ENCODE measurements at places on chromosomes 1 and 21.

GRCh38 chr1:215022741-215023141 lies 59.8 kb upstream of the KCNK2 start:
- DNase-seq, result no peak

DNA sequence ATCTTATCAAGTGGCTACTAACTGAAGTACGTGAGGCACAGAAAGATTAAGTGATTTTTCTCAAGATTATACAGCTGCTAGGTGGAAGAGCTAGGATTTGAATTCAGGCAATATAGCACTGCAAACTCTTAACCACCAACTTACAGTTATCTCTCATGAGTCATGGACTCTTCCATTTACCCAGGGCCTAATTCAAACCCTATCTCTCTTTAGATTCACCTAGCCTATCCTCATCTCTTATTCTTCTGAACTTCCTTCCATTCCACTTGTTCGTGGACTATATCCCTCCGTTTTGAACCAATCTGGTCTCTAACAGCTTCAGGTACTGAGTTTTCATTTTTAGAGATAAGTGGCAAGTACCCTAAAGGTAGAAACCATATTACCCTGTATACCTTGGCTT lies 92.8 kb upstream of the DMRTA2 start:
- DNase-seq, result no peak

- no peak for DNase-seq
Observed at GRCh38 chr1:158028969-158029368, 35.5 kb downstream of the KIRREL1 start.

DNA sequence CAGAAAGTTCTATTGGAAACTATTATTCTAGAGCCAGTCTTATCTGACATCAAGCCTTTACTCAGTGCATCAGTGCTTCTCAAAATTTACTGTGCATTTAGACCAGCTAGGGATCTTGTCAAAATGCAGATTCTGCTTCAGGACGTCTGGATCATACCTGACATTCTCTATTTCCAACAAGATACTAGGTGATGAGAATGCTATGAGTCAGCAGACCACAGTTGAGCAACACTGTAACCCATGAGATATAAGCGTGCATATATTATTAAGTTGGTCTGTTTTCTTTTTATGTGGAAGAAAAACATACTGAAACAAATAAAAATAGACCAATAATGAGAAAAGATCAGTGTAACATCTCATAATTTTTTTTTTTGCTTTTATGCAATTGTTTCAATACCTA lies 40.4 kb upstream of the KCNH1 start:
- DNase-seq, result no peak

DNA sequence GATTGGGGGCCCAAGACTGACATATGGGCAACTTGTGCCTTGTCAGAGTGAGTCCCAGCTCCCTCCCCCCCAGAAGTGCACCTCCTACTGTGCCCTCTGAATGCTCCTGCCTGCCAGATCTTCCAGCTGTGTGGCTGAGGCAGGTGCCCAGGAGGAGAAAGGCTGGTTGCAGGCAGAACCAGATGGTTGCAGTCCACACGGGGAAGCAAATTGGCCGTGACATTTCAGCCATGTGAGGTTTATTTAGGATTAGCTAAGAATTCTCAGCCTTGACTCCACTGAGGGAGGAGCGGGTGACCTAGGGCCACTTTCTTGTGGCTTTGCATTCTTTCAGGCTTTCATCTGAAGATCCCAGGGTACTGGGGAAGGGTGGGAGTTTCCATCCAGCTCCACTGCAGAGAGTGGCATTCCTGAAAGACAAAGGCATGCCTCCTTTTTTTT lies 33.8 kb downstream of the PEX14 start:
- DNase-seq, result no peak

DNA sequence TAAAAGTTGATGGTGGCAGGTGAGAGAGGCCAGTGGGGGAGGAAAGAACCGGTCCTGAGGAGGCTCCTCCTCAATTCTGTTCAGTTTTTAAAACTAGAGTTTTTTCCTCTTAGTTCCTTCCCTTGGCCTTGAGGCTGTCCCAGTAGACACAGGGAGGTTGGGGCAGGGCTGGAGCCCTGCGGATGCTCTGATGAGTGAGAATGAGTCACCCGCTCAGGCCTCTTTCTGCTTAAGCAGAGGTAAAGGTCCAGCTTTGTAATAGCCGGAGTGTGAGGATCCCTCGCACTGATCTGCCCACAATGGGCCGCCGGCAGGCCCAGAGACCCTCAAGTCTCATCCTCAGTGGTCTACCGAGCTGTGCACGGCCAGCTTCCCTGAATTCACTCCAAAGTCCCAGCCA lies 49.6 kb upstream of the IRF2BP2 start:
- no peak for DNase-seq

GRCh38 chr1:62725255-62725654 lies 37.1 kb upstream of the DOCK7 start:
- DNase-seq, result no peak

DNA sequence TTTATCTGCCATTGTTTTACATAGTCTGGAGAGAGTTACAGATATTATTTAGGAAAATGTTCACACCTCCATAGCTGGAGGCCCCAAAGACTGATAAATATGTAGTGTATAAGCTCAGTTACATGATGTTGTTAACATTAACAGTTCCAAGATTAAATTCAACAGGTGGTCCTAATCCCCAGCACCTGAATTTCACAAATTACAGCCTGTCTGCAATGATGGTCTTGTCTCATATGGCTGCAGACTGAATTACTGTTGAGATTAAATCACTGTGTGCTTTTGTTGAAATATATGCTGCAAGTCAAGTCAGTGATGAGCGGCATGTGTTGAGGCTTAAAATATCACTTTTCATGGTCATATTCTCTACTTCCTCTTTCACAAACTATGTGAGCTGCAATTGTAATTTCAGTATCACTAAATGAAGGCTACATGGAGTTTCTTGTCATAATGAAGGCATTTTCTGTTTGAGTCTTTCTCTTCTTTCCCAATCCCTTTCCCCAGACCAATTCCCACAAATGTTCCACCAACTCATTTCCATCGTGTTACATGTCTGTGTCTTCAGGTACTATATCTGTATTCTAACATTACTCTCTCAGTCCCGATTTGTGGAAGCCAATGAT lies 4.2 kb downstream of the ST6GALNAC5 start:
- no peak for DNase-seq

DNA sequence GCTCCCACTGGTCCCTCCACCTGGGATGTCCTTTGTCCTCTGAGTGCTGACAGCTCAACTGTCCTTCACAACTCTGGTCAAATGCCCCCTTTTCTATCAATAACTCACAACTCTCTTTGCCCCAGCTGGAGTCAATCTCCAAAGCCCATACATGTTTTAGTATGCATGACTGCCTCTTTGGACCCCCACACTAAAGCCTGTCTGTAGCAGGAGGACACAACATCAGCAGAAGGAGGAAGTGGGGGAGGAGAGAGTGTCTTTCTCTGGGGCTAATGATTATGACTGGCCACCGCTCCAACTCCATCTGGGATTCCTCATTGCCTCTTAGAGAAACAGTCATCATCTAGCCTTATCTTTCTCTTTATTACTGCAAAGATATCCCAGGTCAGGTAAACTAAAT lies 186.6 kb upstream of the FGGY start:
- DNase-seq, result no peak

- no peak for DNase-seq
Observed at GRCh38 chr21:19684328-19684727, 1280.7 kb upstream of the TMPRSS15 start.

- DNase-seq, result no peak
Observed at GRCh38 chr1:159436469-159436868, 3.1 kb upstream of the OR10J1 start.

GRCh38 chr21:35873441-35873840 lies 186.9 kb downstream of the SETD4 start:
- no peak for DNase-seq

DNA sequence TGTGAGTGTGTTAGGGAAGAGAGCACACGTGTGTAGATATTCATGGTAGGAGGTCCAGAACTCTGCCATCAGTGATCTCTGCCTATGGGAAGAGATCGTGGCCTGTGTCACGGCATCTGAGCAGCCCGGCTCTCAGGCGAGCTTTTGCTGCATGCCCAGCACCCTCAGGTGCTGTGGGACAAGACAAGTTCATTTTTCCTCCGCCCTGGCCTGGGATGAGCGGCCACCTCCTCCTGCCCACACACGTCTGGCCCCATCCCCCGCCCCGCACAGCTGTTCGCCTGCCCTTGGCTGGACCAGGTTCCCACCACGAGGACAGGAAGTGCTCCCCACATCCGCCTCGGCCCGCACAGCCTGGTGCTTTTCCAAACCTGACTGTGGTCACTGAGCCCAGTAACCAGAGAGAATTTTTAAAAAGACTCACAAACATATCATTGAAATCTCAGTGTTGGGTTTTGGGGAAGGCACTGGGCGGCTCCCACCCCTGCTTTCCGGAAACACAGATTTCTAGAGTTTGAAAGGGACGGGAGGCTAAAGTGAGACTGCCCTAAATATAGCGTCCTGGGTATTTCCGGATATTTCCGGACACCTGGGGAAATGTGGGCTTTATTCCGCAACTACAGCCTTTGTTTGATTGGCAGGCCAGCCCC lies 18.0 kb downstream of the BMP8A start:
- DNase-seq, result no peak

GRCh38 chr1:8329439-8329838 lies 11.5 kb downstream of the SLC45A1 start:
- DNase-seq, result no peak

DNA sequence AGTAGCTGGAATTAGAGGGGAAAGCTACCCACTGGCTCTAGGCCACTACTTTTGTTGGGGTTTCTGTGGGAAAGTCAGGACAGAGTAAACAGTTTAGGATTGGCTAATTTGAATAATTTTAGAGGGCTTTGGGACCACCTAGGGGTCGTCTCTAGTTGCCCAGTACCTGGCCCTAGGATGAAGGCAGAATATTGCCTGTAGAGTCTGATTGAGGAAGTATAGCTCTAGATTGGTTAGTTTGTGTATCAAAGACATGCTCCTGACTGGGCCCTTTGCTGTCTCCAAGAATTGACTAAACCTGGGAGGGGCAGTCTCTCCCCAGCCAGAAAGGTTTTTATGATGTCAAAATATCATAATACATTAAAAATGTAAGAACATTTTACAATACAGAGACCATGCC lies 142.0 kb downstream of the POU2F1 start:
- DNase-seq, result no peak

- no peak for DNase-seq
Observed at GRCh38 chr1:151949371-151950193, 40.3 kb upstream of the THEM4 start.

DNA sequence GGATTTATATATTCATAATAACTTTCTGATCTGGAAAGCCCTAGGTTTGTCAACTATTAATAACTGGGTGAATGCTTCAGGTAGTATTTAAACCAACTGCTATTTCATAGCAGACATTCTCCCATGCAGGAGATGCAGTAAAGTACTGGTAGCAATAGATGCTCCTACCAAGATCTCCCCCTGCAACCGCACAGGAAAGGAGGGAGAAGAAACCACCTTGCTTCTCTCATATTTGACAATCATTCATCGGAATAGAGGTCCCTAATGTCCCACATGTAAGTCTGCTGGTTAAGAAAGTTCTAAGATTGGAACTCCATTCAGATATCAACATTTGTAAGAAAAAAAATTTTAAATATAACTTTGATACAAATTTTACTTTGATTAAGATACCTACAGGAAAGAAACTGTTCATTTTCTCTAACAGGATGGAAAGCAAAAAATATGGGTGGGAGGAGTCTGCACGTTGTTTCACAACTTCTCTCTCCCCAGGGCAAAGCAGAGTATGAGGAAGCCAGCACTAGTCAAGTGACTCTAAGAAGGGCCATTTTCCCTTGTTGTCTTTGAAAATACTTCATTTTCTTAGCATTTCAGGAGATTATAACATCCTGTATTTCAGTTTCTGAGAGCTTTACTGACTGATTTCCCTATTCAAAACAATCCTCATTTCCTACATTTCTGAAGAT lies at the start of gene PYHIN1:
PYHIN1 (plus strand) TSS at position 498 of the 683 bp plus-strand sequence. CDS start 5,359 bp downstream, outside the sequence.
- peak; percentile 27 for DNase-seq

- no peak for DNase-seq
Observed at GRCh38 chr1:56506951-56507491, 72.3 kb downstream of the PLPP3 start.

DNA sequence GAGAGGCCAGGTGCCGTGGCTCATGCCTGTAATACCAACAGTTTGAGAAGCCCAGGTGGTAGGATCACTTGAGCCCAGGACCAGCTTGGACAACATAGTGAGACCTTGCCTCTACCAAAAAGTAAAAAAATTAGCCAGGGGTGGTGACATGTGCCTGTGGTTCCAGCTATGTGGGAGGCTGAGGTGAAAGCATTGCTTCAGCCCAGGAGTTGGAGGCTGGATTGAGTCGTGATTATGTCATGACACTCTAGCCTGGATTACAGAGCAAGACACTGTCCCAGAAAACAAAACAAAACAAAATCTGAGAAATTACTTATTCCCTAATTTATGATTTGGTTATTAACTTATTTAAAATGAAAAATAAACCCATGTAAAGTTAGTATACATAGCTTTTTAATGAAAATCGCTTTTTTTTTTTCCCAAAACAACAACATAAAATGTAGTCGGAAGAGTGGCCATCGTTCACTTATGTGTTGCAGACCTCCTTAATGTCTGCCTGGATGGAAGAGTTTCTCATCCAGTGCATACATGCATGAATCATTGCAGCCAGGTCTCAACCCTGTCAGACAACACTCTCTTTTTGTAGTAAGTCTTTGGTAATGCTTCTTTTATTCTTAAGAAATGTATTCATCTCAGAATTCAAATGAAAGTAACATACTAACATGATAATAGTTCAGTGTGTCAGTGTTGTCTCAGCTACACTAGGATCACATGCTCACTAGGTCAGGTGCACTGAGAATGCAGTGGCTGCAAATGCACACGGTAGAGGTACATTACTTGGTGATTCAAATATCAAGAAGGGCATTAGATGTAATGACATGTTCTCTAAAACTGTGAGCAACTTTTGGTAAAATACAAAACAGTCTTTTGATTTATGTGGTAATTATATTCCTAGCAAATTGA lies 28.0 kb downstream of the ITSN1 start:
- no peak for DNase-seq

DNA sequence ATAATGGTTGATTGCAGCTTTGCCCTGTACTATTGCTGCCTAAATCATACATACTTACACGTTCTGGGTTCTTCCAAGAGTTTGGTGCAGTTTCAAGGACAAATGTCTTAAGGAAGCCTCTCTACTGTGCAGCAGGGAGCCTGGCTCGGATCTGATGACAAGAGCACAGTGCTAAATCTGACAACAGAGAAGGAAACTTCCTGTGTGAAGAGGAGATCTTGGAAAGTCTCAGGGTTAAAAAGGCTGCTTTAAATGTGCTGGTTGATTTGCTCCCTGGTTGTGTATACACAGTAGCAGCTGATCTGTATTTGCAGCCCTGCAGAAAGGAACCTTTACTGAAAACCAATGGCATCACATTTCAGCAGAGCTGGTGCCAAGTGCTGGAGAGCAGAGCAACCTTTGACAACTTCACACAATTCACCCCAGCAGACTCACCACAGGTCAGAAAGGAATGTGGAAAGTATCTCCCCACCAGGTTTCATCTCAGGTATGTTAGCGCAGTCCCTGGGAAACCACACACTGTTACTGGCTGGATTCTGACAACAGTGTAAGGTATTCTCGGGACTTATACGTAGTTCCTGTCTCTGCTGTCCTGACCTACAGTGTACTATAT lies 355.0 kb upstream of the ESRRG start:
- no peak for DNase-seq

Measured in activated CD8-positive, alpha-beta memory T cell treated with anti-CD3 and anti-CD28 coated beads for 4 hours (primary cell).